Mammary epithelial cell (primary cell): ENCODE measurements at places on chromosomes 5 and 9.
A peak's percentile ranks its signal among the peaks of the same experiment; 100 is the strongest.

DNA sequence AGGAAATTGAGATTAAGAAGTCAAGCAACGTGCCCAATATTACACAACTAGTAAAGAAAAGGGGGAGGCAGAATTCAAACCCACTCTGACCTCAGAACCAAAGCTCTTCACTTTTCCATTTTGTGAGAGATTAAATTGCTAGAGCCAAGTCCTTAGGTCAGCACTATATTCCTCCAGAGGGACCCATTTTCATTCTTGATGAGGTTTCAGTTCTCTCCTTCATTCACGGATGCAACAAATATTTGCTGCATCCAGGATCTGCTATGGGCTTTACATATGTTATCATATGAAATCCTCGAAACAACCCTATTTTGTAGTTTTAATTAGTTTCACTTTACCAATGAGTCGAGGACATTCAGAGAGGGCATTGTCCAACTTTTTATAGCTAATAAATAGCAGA, 239.2 kb downstream of the EFNA5 start:
- no peak for DNase-seq

DNA sequence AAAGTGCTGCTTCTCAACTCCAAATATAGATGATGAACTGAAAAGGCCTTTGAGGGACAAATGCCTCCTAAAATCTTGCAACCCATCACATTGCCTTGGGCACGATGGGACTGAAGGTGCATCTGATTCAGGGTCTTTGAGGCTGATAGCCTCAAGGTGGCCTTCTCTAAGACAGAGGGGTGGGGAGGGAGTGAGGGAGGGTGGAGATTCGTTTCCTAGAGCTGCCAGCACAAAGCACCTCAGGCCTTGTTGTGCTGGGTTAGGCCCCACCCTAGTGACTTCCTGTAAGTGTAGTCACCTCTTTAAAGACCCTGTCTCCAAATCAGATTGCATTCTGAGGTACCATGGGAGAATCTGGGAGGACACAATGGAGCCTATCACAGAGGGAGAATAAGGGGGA, 57.1 kb downstream of the BARX1 start:
- no peak for DNase-seq

DNA sequence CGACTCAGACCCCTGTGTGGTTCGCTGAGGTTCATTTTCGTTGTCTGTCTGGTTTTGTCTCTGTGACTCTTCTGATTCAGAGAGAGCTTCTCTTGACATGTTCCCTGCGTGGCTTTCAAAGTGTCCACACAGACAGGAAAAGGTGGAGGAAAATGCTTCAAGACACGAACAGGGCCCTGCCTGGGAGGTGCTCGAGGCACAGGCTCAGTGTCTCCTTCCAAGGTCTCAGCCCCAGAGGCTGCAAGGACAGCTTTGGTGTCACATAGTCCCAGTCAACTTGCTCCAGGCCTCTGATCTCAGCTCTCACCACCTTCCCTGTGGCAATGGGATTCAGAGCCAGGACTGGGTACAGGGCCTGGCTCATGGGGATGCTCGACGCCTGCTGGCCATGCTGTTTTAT, 51.6 kb upstream of the SARDH start:
- no peak for DNase-seq

- no peak for DNase-seq
Measured at GRCh38 chr5:35341189-35341588, 110.9 kb upstream of the PRLR start.

- DNase-seq, result no peak
Measured at GRCh38 chr9:134314950-134315715, 11.1 kb upstream of the RXRA start.

- DNase-seq, result no peak
Measured at GRCh38 chr9:98328770-98329169, 73.3 kb upstream of the TBC1D2 start.

GRCh38 chr9:70964861-70965260, 156.6 kb downstream of the TRPM3 start:
- no peak for DNase-seq

GRCh38 chr5:10838038-10838437, 77.0 kb upstream of the DAP start:
- DNase-seq, result no peak

DNA sequence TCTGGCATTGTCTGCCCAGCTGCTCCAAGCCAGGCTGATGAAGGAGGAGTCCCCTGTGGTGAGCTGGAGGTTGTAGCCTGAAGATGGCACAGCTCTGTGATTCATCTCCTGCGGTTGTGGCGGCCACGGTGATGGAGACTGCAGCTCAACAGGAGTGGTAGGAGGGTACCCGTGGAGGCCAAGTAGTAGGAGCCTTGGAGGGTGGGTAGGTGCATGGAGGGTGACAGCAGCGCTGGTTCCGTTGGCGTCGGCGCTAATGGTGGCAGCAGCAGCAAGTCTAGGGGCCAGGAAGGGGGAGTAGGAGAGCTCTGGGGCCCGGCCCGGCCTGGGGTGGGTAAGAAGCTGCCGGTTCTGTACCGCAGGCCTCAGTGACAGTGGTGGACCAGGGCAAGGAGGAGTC, 22.4 kb upstream of the TRIM52 start:
- DNase-seq, result no peak

DNA sequence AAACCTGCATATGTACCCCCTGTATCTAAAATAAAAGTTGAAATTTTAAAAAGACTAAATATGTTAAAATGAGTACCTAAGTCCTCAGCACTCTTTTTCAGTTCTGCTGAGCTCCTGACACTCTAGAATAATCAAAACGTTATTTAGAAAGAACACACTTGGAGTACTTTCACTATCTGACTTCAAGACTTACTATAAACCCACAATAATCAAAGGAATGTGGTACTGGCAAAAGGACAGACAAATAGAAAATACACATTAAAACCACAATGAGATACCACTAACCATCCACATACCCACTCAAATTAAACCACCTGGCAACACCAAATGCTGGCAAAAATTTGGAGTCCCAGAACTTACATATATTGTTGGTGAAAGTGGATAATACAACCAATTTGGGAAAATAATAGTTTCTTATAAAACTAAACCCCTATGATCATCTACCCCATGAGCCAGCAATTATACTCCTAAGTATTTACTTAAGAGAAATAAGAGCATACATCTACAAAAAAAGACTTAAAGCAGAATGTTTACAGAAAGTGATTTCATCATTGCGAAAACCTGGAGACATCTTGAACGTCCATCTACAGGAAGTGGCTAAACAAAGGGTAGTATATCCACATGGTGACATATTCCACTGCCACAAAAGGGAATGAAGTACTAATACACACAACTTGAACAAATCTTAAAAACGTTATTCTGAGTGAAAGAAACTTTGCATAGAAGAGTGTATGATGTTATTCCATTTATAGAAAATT, 12.8 kb upstream of the PRSS3 start:
- no peak for DNase-seq

GRCh38 chr5:167608390-167609272, 682.8 kb upstream of the WWC1 start:
- peak; percentile 78 for DNase-seq

- DNase-seq, result no peak
Measured at GRCh38 chr5:166596043-166596442, 1695.4 kb upstream of the WWC1 start.
